ENCODE measurements at places on chromosomes 12 and 14. TPM values are rescaled to one million over a fixed set of nuclear protein-coding genes. Genes with fewer than 3 reads are reported as not detected.

GRCh38 chr14:64119500-64119899 lies 174.7 kb downstream of the ESR2 start:
- no peaks in the 10 kb centered on the region for H3K4me1 ChIP-seq
- H3K27me3 ChIP-seq = no peaks in the 10 kb centered on the region
- peak overlapping the region; percentile 58 for H3K27ac ChIP-seq
- DNase-seq = no peak

Gene BCL2L14
- total RNA-seq = 1.2 TPM

DNA sequence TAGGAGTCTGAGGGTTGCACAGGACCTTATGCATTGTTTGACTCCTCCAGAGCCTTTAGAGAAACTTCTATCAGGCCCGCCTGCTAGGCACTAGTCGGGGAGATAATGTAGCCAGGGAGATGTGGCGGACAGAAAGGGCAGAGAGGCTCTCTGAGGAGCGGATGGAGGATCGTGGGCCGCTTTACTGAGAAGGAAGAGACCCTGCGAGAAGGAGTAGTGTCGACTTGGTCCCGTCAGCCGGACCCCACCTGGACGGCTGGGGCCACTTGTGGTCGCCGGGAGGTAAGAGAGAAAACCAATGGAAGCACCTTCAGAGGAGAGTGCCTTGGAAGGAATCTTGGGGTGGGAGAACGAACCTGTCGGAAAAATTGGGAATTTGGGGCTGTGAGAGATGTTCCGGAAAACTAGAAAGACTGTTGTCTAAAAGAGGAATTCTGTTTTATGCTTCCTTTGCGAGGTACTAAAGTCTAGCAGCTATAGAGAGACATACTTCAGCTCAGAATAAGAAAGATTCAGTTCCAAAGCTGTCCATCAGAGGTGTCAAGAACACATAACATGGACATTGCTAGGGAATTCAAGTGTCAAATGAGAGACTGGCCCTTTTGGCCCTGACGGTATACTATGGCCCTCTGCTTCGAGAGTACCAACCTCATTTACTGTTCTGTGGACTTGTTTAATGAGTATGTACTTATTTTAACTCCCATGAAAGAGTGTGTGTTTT lies 660 bp upstream of the MCRS1 start:
- DNase-seq = no peak
- peak overlapping the region; percentile 99 for H3K27ac ChIP-seq
- H3K4me3 ChIP-seq = peak overlapping the region; percentile 97
- no peaks in the 10 kb centered on the region for H3K27me3 ChIP-seq
- H3K4me1 ChIP-seq = peaks cover 29% of the 10 kb centered on the region

DNA sequence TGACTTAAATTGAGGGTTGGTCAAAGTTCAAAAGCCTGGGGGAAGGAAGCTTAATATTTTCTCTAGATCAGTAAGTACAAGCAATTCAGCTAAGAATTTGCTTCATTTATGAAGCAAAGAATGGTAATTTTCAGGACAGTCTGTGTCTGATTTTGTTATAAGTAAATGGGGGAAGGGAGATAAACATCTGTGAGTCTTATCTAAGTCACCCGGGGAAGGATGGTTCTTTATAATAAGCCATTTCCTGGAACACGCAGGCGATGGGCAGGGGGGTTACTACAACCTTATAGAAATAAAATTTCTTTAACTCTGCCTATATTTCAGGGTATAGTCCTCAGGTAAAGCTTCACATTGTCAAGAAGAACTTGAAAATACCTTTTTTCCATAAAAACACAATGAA lies 42.9 kb downstream of the HELB start:
- no peak for DNase-seq
- no peak overlapping the region for H3K4me3 ChIP-seq
- no peak overlapping the region for H3K27ac ChIP-seq

Gene TCL1B
- total RNA-seq = not detected

- no peaks in the 10 kb centered on the region for H3K36me3 ChIP-seq
- H3K4me1 ChIP-seq = peaks cover 21% of the 10 kb centered on the region
- H3K4me3 ChIP-seq = no peak within 1 kb of the TSS
- DNase-seq = peak; percentile 12
- H3K27ac ChIP-seq = peak within 1 kb of the TSS; percentile 96
Observed at GRCh38 chr12:116559162-116559935, at the start of gene MAP1LC3B2. Gene MAP1LC3B2, plus strand, starts transcription at chr12:116559381. Its CDS starts 16,562 bp downstream, at chr12:116575943.

Gene KRT6C
- not detected for total RNA-seq

GRCh38 chr14:99261912-99262787 lies 9.8 kb downstream of the BCL11B start:
- H3K36me3 ChIP-seq = no peaks in the 10 kb centered on the region
- H3K4me1 ChIP-seq = peaks cover 21% of the 10 kb centered on the region
- peak overlapping the region; percentile 9 for H3K4me3 ChIP-seq
- DNase-seq = no peak
- no peak overlapping the region for H3K27ac ChIP-seq

DNA sequence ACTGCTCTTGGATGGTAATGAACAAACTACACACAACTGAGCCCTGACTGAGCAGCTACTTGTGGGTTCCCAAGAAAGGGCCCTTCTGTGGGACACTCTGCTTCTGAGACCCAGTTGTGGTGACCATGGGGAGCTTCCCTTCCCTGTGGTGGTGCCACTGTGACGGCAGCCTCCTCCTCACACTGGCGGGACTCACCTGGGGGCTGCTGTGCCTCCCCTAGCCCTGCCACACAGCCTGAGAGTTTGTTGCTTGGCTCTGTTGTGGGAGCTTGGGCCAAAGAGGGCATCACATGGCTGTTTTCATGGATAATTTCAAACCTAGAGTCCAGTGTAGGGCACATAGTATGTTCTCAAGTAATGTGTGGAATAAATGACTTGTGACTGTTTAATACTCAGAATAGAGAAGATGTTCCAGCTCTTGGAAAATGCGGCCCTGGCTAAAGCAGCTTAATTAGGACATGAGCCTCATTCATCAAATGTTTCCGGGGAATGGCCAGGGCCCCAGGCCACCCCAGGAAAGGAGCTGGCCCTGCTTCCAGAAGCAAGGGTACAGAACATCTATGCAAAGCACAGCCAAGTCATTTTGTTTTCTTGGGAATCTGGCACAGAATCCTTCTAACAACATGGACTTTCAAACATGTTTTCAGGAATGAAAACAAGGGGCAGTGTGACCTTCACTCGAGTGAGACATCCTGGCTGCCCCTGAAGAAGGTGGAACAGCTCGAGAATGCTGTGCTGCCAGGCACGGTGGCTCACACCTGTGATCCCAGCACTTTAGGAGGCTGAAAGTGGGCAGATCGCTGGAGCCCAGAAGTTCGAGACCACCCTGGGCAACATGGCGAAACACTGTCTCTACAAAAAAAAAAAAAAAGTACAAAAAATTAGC lies 21.2 kb downstream of the ZFYVE21 start:
- H3K27me3 ChIP-seq = no peaks in the 10 kb centered on the region
- peaks cover 4% of the 10 kb centered on the region for H3K4me1 ChIP-seq
- H3K4me3 ChIP-seq = no peak overlapping the region
- no peaks in the 10 kb centered on the region for H3K36me3 ChIP-seq
- H3K27ac ChIP-seq = no peak overlapping the region
- DNase-seq = no peak

DNA sequence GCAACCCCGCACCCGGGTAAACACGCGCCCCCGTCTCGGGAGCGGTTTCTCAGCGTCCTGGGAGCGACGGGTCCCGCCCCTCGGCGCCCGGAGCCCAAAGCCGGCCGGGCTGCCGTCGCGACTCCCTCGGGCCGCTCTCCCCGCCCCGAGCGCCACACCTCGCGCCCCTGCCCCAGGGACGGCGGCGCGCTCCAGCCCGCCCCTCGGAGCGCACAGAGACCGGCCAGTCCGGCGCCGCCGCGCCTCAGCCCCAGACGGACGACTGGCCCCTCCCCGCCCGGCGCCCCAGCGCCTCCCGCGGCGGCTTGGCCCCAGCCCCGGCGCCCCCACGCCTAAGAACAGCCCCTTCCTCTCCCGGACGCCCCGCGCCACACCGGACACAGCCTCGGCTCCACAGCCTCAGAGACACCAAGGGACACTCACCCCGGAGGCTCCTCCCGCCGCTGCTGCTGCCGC lies 411 bp downstream of the BTBD7 start:
- peak overlapping the region; percentile 98 for H3K4me3 ChIP-seq
- DNase-seq = peak; percentile 53
- H3K36me3 ChIP-seq = peaks cover 11% of the 10 kb centered on the region
- H3K27me3 ChIP-seq = no peaks in the 10 kb centered on the region
- no peak overlapping the region for H3K27ac ChIP-seq

- H3K27ac ChIP-seq = peak overlapping the region; percentile 63
- H3K4me3 ChIP-seq = no peak overlapping the region
- H3K27me3 ChIP-seq = no peaks in the 10 kb centered on the region
- no peaks in the 10 kb centered on the region for H3K36me3 ChIP-seq
Observed at GRCh38 chr12:104671409-104672095, 214.8 kb downstream of the CHST11 start.

Gene NPAS3
- 21.1 TPM for total RNA-seq

Gene GIT2
- total RNA-seq = 36.8 TPM

Gene PLCZ1
- total RNA-seq = not detected

Gene SCNN1A
- not detected for total RNA-seq
